ENCODE measurements at places on chromosomes 12 and 14. TPM values are rescaled to one million over a fixed set of nuclear protein-coding genes. Genes with fewer than 3 reads are reported as not detected.

- no peak for DNase-seq
- H3K4me3 ChIP-seq: no peak overlapping the region
- no peak overlapping the region for H3K27ac ChIP-seq
- H3K36me3 ChIP-seq: no peaks in the 10 kb centered on the region
These were observed 10.0 kb downstream of the SLC38A4 start for GRCh38 chr12:46815809-46816208.

DNA sequence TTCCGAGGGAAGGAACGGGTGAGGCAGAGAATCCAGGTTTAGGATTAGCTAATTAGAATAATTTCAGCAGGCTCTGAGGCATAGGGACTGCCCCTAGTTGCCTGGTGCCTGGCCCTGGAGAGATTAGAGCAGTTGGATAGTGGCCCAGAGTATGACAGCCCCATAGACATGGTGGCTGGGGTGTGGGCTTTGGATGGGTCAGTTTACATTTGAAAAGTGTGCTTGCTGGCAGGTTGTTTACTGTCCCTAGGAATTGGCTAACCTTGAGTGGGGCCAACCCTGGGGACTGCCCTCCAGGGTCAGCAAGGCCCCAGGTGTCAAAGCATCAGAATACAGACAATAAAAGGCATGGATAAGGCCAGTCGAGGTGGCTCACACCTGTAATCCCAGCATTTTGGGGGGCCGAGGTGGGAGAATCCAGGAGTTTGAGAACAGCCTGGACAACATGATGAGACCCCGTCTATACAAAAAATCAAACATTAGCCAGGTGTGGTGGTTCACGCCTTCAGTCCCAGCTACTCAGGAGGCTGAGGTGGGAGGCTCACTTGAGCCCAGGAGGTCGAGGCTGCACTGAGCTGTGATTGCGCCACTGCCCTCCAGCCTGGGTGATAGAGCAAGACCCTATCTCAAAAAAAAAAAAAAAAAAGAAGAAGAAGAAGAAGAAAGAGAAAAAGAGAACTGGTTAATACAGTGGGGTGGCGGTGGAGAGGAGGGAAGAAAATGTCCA lies 182.3 kb upstream of the PWP1 start:
- no peaks in the 10 kb centered on the region for H3K36me3 ChIP-seq
- H3K27me3 ChIP-seq: no peaks in the 10 kb centered on the region
- H3K4me3 ChIP-seq: no peak overlapping the region
- no peaks in the 10 kb centered on the region for H3K4me1 ChIP-seq

DNA sequence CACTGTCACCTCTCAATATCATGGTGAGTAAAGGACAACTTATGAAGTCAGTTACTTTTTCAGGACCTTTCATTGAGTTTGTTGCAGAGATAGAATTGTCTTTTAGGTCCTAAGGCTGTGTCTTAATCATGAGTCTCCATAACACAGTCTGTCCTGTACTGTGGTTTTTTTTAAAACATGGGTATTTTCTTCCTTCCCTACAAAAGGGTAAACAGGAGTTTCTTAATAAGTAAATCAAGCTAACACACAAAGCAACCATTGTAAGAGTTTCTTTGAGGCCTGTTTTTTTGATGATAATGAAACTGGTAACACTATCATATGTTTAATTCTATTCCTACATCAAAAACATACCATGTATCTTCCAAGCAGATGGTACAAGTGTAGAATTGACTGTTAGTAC lies 101.4 kb downstream of the PLEKHA5 start:
- no peak overlapping the region for H3K4me3 ChIP-seq
- no peak overlapping the region for H3K27ac ChIP-seq
- no peaks in the 10 kb centered on the region for H3K27me3 ChIP-seq
- no peak for DNase-seq
- no peaks in the 10 kb centered on the region for H3K36me3 ChIP-seq

DNA sequence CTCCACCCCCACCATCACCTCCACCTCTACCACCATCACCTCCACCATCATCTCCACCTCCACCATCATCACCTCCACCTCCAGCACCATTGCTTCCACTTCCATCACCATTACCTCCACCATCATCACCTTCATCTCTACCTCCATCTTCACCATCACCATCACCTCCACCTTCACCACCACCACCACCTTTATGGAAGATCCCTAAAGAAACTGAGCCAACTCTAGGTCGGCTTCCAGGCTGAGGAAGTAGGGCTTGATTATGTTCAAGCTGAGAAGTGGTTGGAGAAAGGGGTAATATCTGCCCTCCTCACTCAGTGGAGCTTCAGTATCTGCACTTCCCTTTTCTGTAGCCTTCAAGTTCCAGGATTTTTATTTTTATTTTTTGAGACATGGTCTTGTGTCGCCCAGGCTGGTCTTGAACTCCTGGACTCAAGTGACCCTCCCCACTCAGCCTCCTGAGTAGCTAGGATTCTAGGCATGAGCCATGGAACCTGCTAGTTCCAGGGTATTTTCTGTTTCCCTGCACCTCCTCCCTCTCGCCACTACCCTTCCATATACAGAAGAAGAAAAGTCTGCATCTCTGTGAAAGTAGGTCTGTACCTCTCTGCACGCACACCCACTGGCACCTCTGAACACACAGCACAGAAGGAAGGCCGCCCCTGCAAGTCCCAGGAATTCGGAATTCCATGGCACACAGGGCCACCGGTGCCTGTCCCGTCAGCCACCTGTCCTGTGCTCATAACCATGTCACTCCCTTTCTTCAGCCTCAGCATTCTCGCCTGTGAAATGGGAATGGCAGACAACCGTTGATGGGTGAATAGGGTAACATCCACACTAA lies 5.9 kb downstream of the ZBTB42 start:
- H3K27ac ChIP-seq: no peak overlapping the region
- H3K4me3 ChIP-seq: no peak overlapping the region
- DNase-seq: no peak
- H3K4me1 ChIP-seq: peaks cover 24% of the 10 kb centered on the region

Gene GPR132
- total RNA-seq: 66.7 TPM

Gene OVCH1
- total RNA-seq: not detected
